ENCODE measurements at places on chromosomes 1 and 21. TPM values are rescaled to one million over a fixed set of nuclear protein-coding genes. Genes with fewer than 3 reads are reported as not detected.

The CNN3 gene
- total RNA-seq = 384 TPM

The DMRTA2 gene
- total RNA-seq = not detected

The TMIGD3 gene
- total RNA-seq = 0.34 TPM

The TMEM234 gene
- 11.9 TPM for total RNA-seq

The VSIG8 gene
- not detected for total RNA-seq

The RYR2 gene
- total RNA-seq = not detected

Data from bronchus fibroblast of lung (primary cell).